ENCODE measurements at places on chromosomes 4 and X. TPM values are rescaled to one million over a fixed set of nuclear protein-coding genes. Genes with fewer than 3 reads are reported as not detected.

- no peak overlapping the region for H3K27ac ChIP-seq
- no peak overlapping the region for H3K4me3 ChIP-seq
- no peak for DNase-seq
Measured at GRCh38 chrX:7972586-7972985, 45.4 kb upstream of the PNPLA4 start.

- H3K4me3 ChIP-seq: no peak overlapping the region
- no peaks in the 10 kb centered on the region for H3K27me3 ChIP-seq
- no peak overlapping the region for H3K27ac ChIP-seq
Measured at GRCh38 chr4:155524926-155525455, 141.7 kb upstream of the GUCY1A1 start.

DNA sequence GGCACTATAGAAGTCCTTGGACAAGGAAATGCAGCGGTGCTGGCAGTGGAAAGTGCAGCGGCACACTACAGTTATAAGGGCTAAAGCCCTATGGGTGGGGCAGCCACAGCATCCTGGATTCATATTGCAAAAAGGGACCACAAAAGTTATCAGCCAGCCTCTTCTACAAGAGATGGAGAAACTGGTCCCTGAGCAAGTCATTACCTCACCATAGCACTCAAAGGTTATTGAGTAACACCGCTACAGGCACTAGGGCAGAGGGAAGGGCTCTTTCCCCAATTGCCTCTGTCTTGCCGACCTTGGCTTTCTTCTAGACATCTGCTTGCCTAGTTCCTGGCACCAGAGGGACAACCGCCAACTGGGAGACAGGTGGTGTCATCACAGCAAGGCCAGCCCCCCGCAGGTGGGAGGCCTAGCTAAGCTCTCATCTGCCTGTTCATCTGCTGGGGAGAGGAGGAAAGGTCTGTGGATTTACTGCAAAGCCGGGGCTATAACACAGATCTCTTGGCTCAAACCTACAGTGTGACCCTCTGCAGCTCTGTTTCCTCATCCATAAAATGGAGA is 600.0 kb downstream of the BCOR start:
- DNase-seq: no peak
- no peak overlapping the region for H3K27ac ChIP-seq
- H3K4me3 ChIP-seq: no peak overlapping the region
- no peaks in the 10 kb centered on the region for H3K27me3 ChIP-seq
- H3K4me1 ChIP-seq: no peaks in the 10 kb centered on the region

DNA sequence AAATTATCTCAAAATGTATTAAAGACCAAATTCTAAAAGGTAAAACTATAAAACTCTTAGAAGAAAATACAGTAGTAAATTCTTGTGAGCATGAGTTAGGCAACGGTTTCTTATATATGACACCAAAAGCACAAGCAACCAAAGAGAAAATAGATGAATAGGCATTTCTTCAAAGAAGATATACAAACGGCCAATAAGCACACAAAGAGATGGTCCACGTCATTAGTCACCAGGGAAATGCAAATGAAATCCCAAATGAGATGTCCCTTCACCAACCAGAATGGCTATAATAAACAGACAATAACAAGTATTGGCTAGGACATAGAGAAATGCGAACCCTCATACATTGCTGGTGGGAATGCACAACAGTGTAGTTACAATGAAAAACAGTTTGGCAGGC is 44.6 kb downstream of the RAB33A start:
- peaks cover 8% of the 10 kb centered on the region for H3K36me3 ChIP-seq
- no peak overlapping the region for H3K27ac ChIP-seq
- H3K4me1 ChIP-seq: no peaks in the 10 kb centered on the region
- no peaks in the 10 kb centered on the region for H3K27me3 ChIP-seq
- DNase-seq: no peak
- H3K4me3 ChIP-seq: no peak overlapping the region

- H3K27ac ChIP-seq: no peak overlapping the region
- no peaks in the 10 kb centered on the region for H3K4me1 ChIP-seq
- H3K36me3 ChIP-seq: no peaks in the 10 kb centered on the region
- H3K27me3 ChIP-seq: no peaks in the 10 kb centered on the region
- DNase-seq: no peak
Measured at GRCh38 chr4:184019667-184020623, 114.8 kb downstream of the STOX2 start.

EGF gene
- 6.1 TPM for total RNA-seq

BBS12 gene
- 0.69 TPM for total RNA-seq

Measured in PC-3 (cell line).